Thoracic aorta endothelial cell (primary cell): ENCODE measurements at places on chromosomes 2 and 18. TPM values are rescaled to one million over a fixed set of nuclear protein-coding genes. Genes with fewer than 3 reads are reported as not detected.

CCDC121 gene
- 1.4 and 1.7 TPM in 2 replicates for total RNA-seq

TOGARAM2 gene
- under 0.01 and 0.13 TPM in 2 replicates for total RNA-seq

METTL4 gene
- 16.1 and 19.3 TPM in 2 replicates for total RNA-seq

SIX3 gene
- total RNA-seq, result not detected in 2 replicates
